ENCODE measurements at places on chromosomes 7 and 10.

DNA sequence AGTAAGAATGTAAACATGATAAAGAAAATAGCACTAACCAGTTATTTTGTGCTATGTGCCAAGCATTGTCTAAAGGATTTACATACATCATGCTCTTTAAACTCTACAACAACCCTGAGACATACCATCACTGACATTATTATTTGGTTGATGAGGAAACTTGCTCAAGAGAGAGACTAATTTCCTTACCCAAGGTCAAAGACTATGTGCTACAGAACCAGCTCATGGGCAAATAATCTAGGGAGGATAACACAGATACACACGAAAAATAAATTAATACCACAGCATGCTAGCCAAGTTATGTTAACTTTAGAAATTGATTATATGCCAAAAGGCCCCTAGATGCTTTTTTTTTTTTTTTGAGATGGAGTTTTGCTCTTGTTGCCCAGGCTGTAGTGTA lies 2.7 kb downstream of the ANKRD16 start:
- no peak for DNase-seq

DNA sequence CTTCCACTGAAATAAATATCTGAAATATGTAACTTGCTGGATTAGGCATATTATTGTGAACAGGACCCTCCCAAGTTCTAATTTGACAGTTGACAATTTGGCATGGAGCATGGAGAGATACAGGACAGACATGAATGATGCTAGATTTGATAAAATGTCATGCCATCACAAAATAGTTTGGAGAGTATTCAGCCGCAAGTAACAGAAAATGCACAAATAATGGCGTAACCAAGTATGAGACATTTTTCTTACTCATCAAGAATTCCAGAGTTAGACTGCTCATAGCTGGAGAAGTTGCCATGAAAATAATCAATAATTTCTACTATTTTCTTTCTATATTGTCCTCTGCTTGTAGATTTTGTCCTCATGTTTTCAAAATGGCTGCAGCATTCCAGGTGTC lies 45.5 kb upstream of the GPAM start:
- no peak for DNase-seq

- DNase-seq = no peak
Measured at GRCh38 chr7:126690848-126691751, 561.6 kb downstream of the GRM8 start.

DNA sequence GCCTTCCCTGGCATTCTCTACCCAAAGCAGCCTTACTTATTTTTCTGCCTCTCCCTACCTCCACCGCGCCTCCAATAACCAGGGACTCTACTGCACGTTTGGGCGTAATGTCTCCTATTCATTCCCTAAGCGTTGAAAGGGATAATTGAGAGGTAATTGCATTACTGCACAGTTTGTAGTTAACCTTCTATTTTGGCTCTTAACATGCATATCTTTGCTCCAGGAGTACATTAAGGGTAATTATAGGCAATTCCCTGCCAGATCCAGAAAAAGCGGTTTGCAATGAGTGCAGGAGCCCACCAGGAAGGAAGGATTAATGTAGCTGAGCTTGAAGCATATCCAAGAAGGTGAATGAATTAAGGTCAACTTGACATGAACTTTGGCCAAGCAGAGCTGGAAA lies 558.4 kb downstream of the TYW1 start:
- no peak for DNase-seq

GRCh38 chr10:110269374-110270318 lies 35.1 kb downstream of the SMNDC1 start:
- DNase-seq = peak; percentile 85

DNA sequence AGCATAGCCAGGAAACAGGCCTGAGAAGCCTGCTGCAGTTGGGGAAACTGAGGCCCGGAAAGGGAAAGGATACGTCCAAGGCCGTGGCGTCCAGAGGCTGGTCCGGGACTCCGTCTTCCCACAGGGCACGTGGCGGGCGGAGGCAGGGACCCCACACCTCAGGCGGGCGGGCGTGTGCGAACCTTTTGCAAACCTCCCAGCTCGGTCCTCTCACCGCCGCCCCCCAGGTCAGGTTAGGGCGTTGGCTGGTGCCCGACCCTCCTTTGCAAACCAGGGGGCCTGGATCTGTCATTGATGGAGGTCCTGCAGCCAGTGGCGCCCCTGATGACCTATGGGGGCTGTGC lies 19.3 kb downstream of the FAM20C start:
- DNase-seq = no peak

- DNase-seq = no peak
Measured at GRCh38 chr10:104487794-104488438, 134.3 kb downstream of the CFAP58 start.

DNA sequence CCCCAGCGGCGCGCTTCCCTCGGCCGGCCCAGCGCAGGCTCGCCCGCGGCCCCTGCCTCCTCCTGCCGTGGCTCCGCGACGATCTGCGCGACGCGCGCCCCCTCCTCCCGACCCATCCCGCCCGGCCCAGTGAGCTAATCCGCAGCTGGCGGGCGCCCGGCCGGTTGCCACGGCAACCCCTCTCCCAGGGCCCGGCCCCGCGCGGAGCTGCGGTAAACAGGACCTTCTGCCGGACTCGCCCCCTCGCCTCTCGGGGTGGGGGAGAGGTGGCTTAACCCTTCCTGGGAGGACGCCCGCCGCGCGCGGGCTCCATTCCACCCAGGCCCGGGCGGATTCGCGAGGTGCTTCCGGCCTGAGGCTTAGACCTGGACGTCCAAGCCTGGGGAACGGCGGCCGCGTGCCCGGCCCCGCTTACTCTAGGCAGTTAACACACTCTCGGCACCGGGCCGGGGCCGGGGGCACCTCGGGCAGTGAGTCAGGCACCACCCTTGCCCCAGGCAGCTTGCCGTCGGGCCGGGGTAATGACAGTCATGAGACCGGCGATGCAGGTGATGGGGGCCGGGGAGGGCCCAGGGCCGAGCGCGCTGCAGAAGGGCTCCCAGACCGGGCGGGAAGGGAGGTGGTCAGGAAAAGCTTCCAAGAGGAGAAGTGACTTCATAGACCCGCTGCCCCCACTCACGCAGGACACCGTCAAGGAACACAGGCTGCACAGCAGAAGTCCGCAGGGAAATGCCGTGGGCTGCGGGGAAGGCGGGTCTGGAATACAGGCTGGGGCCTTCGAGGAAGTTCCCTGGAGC lies at the start of gene DENND2A:
TSS of gene DENND2A (minus strand) at position 87 of the 797 bp plus-strand sequence. CDS start 38,416 bp downstream, outside the sequence.
- peak; percentile 37 for DNase-seq

- no peak for DNase-seq
Measured at GRCh38 chr10:115001506-115002381, 63.7 kb downstream of the TRUB1 start.

- peak; percentile 16 for DNase-seq
Measured at GRCh38 chr7:47811632-47812380, 136.5 kb downstream of the PKD1L1 start.

- no peak for DNase-seq
Measured at GRCh38 chr10:80497187-80498077, 40.3 kb upstream of the SH2D4B start.

GRCh38 chr10:49287689-49288340 lies 11.2 kb upstream of the C10orf71 start:
- no peak for DNase-seq

- no peak for DNase-seq
Measured at GRCh38 chr10:52759154-52759553, 13.4 kb downstream of the MBL2 start.

DNA sequence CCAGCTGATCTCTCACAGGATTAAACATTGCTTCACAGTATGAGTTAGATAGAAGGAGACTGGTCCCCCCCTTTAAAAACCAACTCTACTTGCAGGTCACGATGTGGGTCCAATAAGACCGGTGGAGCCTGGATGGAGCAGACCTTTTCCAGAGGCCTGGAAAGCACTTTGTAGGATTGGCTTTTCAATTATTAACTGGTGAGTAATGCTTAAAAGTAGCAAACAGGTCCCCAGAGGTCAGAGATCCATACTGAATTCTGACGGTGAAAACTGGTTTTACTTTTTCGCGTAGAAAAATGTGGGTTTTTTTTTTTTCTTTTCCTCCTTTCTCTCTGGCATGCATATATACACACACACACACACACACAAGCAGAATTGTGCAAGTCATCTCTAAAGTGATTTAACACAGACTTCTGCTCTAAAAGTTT lies 74.9 kb upstream of the OGDHL start:
- DNase-seq = no peak

DNA sequence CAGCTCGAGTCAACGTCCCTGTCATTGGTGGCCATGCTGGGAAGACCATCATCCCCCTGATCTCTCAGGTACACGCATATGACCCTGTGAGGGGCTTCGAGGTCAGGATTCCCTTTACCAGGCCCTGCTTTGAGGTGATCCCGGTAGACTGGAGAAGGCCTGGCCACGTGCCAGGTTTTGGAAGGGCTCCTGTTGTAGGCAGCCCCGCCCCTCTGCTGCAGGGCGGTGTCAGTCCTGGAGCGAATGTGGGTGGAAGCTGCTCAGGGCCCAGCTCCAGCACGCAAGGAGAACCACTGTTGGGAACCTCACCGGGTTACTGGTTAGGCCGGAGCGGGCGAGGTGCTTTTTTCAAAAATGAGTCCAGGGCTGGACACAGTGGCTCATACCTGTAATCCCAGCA lies 15.6 kb downstream of the MDH2 start:
- no peak for DNase-seq

- DNase-seq = no peak
Measured at GRCh38 chr7:37656913-37657530, 26.5 kb upstream of the GPR141 start.

DNA sequence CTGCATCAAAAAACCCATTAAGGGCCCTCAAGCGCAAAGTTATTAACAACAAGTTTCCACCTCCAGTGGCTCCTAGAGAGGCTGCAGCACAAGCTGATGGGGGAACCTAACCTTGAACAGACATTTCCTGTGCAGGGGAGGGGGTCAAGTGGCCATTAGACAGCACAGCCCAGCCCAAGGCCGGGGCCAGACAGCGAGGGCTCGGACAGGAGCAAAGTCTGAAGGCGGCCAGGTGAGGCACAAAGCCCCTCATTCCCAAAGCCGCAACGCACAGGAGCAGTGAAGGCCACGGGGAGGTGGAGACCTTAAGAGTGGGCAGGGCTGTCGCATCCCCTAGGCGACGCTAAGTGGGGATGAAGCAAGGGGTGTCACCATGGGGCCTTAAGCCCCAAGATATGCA lies 73.2 kb upstream of the ZNF746 start:
- DNase-seq = no peak

- DNase-seq = no peak
Measured at GRCh38 chr10:24944512-24945255, 7.7 kb downstream of the PRTFDC1 start.
